NCI-H526 treated with DMSO at 0.1 percent for 48 hours (cell line): ENCODE measurements at places on chromosomes 2 and 18.

DNA sequence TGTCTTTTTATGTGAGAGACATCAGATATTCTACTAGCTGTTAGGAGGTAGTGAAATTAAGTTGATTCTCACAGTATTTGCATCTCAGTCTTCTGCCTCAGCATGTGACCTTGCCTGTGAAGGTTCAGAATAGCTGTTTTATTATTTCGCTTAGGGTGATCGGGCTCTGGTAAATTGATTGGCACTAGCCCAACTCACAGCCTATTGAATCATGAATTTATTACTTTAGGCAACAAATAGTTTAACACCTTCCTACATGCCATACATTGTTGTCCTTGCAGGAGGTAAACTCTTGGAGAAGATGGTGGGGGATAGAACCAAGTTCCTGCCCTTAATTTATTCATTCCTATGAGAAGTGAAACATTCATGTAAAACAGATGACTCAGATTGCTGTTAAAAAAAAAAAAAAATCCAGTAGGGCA is 101.9 kb downstream of the GPD2 start:
- DNase-seq, result no peak

DNA sequence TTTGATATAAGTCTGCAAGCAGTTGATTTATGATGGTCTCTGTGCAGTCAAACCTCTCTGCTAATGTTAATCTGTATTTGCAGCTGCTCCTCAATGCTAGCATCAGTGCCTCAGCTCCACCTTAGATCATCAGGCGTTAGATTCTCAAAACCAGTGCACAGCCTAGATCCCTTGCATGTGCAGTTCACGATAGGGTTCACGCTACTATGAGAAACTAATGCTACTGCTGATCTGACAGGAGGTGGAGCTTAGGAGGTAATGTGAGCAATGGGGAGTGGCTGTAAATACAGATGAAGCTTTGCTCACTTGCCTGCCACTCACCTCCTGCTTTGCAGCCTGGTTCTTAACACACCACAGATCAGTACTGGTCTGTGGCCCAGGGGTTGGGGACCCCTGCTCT is 18.4 kb downstream of the RBKS start:
- no peak for DNase-seq

DNA sequence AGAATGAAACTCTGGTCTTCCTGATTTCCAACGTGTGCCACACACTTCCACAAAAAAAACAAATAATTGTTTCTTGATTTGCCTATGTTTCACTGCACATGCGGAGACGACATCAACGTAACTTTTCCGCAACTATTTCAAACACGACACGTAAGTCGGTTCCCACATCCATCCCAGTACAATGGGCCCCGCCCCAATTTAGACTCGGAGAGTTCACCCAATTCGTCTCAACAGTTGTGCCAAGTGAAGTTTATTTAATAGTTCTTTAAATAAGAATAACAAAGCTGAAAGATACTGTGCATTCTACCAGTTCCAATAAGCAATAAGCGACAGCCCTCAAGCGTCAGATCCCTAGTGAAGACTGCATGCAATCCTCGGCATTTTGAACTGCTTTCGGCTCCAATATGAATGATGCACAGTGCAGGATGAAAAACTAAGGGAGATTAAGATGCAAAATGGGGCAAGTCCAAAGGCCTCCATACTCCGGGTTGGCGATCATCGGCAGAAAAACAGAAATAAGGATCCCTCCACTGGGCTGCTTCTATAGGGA is 664 bp downstream of the CCT4 start:
- no peak for DNase-seq

DNA sequence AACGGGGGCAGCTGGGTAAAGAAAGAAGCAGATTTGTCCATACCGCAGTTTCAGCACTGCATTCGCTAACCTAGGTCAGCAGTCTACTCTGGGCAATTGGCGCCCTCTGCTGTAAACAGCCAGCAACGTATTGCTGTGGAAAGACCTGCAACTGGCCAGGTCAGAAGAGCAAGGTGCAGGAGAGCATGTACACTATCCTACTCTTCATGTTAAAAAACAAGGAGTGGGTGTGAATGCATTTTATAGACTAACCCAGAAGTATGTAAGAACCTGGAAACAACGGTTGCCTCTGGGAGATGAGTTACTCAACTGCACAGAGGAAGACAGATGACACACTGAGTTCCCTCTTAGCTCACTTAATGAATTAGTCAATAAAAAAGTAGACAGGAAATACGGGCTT is 6.2 kb downstream of the MRPS5 start:
- DNase-seq, result peak; percentile 25

- no peak for DNase-seq
Observed at GRCh38 chr2:26054598-26055348, 20.9 kb downstream of the RAB10 start.

- no peak for DNase-seq
Observed at GRCh38 chr18:8139891-8140406, 469.3 kb upstream of the RAB12 start.

DNA sequence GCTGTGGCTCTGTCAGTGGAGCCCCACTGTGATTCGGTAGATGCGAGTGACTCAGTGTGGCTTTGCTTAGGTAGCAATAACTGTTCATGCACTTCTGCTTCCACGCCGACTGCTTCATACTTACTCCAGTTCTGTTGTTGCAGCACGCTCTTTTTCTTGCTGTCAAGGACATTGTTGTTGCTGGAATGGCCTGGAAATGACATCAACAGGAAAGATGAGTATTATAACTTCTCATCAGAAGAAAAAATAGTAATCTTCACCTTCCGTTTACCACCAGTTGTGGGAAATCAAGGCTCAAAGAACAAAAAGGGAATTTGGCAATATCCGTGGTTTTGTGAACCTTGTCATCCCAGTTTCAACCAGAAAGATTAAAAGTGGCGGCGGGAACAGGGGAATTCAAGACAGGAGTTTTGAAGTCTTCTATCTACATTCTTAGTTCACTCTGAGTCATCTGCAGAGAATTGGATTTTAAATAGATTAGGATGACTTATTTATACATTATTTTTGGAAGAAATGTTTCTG is 8.3 kb downstream of the TM4SF20 start:
- DNase-seq, result no peak

DNA sequence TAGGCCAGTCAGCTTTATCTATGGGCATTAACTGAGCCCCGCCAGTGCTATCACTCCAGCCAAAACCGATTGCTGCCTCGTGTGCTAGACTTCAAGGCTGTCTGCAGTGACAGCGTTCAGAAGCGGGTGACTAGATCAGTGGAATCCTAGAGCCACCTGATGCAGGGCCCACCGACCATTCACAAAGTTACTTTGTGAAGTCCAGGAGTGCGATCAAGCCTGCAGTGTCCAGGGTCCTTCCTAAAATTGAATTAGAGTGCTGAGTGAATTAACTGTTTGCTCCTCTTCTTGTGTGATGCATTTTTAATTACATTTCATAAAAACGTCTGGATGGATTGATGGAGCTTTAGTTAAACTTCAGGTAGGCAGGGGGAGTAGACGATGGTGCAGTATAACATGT is 13.9 kb downstream of the PCARE start:
- no peak for DNase-seq

DNA sequence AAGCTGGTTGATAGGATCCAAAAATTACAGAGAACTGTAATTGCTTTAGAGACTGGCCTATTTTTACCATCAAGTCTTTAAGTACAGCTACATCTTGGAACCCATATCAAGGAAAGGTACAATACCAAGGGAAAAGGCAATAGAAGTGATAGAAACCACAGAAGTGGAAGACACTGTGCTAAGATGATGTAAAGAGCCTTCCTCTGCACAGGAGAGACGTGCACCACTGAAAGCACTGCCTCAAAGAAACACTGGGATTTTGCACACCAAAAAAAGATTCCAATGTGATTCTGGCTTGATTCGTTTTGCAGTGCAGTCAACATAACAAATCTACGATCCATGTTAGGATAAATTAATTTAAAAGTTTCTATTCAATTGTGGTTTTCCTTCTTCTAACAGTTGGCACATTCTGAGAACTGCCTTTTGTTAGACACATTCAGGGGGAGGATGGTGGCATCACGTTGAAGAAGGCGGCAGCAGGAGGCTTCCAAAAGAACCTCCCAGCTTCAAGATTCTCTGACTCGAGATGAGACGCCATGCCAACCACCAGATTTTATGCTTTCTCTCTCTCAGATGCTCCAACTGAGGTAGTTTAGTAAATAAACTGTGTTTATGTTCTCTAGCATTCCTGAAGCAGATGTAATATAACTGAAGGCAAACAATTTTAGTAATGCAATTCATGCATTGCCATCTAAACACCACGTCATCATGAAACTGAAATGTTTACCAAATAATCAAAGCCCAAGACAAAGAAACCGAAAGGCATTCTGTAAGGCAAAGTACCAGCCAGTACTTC is 102.9 kb downstream of the BCL2 start:
- no peak for DNase-seq

DNA sequence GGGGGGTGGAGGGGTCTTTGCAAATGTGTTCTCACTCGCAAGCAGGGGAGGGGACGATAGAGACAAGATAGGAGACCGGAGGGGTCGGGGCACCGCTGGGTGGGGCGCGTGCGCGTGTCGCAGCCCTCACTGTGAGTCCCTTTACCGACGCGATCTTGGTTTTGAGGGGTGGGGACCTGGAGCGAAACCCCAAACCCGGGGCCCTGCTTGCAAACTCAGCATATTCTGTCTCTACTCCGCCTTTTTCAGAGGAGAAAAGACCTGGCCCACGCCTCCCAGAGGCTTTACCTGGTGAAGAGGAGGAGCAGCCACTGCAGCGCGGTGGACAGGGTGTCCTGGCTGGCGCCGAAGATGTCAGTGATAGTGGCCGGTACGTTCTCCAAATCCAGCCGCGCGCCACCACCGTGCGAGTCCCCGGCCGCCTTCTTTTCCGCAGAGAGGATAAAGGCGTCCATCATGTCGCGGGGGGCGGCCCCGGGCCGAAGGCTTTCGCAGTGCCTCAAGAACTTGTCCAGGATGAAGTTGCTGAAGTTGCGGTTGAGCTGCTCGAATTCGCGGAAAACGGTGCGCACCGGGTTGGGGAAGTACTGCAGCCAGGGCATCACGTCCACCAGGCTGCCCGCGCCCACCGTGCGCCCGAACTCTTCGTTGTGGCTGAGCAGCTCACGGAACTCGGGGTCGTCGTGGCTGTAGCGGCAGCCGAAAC is 1.7 kb downstream of the CYP1B1 start:
- no peak for DNase-seq

- DNase-seq, result no peak
Observed at GRCh38 chr2:142670362-142670761, 207.1 kb upstream of the KYNU start.

DNA sequence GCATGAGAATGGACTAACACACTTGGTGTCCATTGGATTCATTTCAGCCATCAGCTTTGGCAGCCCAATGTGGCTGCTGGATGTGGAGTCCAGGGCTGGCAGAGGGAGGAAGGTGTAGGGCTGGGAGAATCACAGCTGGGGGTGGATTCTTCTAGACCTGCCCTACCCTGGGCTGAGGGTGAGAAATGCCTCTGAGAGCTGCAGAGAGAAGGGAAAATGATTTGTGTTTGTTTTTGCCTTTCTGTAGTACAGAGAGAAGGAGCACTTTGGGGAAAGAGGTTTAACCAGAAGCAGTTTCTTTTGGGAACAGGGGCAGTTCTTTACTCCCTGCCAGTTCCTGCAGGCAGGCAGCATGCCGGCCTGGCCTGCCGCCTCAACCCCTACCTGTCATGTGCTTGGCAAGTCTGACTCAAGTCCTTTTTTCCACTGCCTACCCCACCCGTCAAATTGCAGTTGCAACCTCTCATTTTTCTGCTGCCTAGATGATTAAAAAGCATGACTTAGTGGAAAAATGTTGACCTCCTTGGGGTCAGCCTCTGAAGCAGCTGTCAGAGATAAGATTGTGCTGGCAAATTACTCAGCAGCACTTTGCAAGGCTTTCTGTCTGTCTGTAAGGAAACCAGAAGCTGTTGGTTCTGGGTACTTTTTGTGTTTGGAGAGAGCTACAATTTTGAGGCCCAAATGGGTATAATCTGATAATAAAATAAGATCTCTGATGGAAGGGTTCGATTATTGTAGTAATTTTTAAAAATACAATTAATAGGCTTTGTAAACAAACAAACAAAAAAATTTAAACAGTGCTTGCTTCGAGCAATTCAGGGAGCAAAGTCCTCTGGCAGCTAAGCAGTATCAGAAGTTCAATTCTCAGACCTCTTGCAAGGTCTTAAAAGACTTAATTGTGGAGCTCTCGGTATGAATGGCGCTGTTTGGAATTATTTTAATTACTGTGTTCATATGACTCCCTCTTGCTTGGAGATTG is 21.7 kb downstream of the LBH start:
- no peak for DNase-seq

- DNase-seq, result no peak
Observed at GRCh38 chr2:69667805-69668382, 24.4 kb upstream of the AAK1 start.

DNA sequence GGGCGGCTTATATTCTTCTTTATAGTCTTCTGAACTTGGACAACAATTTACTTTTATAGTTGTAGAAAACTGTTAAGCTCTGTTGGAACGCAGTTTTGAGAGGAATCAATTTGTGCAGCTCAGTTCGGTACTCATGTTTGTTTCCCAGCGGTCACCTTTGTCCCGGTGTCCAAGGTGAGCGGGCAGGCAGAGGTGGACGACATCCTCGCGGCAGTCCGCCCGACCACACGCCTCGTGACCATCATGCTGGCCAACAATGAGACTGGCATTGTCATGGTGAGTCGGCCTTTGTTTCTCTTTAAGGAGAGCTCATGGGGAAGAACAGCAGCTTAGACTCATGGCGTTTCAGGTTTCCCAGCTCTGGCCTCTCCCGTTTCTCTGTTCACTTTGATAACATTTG is 18.6 kb upstream of the ESPNL start:
- no peak for DNase-seq

GRCh38 chr2:16303273-16303577 is 362.4 kb downstream of the CYRIA start:
- no peak for DNase-seq

DNA sequence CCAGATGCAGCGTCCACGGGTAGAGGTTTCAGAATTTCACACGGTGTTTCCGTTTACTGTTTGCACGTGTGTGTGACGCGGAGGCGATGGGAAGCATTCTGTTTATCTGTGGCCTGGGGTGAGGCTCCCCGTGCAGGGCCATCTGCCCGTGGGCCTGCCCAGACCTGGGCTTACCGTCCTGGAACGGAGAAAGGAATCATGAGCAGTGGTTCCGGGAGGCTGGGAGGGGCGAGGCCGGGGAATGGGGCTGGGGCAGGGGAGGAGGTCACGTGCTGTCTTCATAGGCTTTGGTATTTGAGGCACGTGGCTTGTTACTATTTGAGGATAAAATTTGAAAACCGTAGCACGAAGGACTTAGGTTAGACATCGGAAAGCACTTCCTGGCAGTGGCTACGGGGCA is 77.9 kb downstream of the RTP5 start:
- DNase-seq, result no peak

- DNase-seq, result no peak
Observed at GRCh38 chr2:200417366-200417765, 92.5 kb downstream of the KCTD18 start.

- DNase-seq, result peak; percentile 93
Observed at GRCh38 chr2:200274116-200275075, 32.1 kb upstream of the SPATS2L start.

GRCh38 chr18:68764016-68764415 is 33.9 kb upstream of the CCDC102B start:
- no peak for DNase-seq

GRCh38 chr2:217118559-217119284 is 258.9 kb upstream of the TNP1 start:
- DNase-seq, result no peak

- no peak for DNase-seq
Observed at GRCh38 chr2:82169379-82169778, 1864.8 kb upstream of the LRRTM1 start.

- DNase-seq, result no peak
Observed at GRCh38 chr18:12246849-12247808, 7.0 kb upstream of the CIDEA start.
